ENCODE measurements at places on chromosomes 16 and 17. TPM values are rescaled to one million over a fixed set of nuclear protein-coding genes. Genes with fewer than 3 reads are reported as not detected.

CCDC40 gene
- 0.87 TPM for total RNA-seq

NXN gene
- 69.1 TPM for total RNA-seq

AATK gene
- total RNA-seq: 1.5 TPM

CCL7 gene
- total RNA-seq: not detected

CCL16 gene
- under 0.01 TPM for total RNA-seq

OR4D1 gene
- total RNA-seq: not detected

SYNGR3 gene
- 0.40 TPM for total RNA-seq

PDILT gene
- total RNA-seq: not detected

ALOX12 gene
- total RNA-seq: not detected

ALOX15B gene
- total RNA-seq: not detected

CMTM2 gene
- total RNA-seq: not detected

RNF166 gene
- 8.5 TPM for total RNA-seq

TRAF7 gene
- total RNA-seq: 63.9 TPM

SDK2 gene
- not detected for total RNA-seq

ASGR1 gene
- total RNA-seq: 28.8 TPM

ABAT gene
- total RNA-seq: 1.1 TPM

METTL2A gene
- total RNA-seq: 15.9 TPM

C1QTNF8 gene
- not detected for total RNA-seq

ABCC12 gene
- total RNA-seq: not detected

SLC16A5 gene
- 2.0 TPM for total RNA-seq

ADAM11 gene
- under 0.01 TPM for total RNA-seq

KRT25 gene
- not detected for total RNA-seq

NAE1 gene
- 32.5 TPM for total RNA-seq

CCL8 gene
- total RNA-seq: not detected

FADS6 gene
- not detected for total RNA-seq

KRTAP4-16 gene
- total RNA-seq: not detected

TSPAN10 gene
- total RNA-seq: 0.22 TPM

LRRC37A gene
- total RNA-seq: 2.6 TPM

NUDT21 gene
- total RNA-seq: 65.3 TPM

NPIPB8 gene
- not detected for total RNA-seq

CDH1 gene
- not detected for total RNA-seq

PRCD gene
- total RNA-seq: 0.20 TPM

ZNF263 gene
- 43.5 TPM for total RNA-seq

KRTAP4-6 gene
- not detected for total RNA-seq

DRC7 gene
- 0.20 TPM for total RNA-seq

YBX2 gene
- total RNA-seq: under 0.01 TPM

EVI2A gene
- total RNA-seq: 0.87 TPM

TPSG1 gene
- total RNA-seq: not detected

CD2BP2 gene
- 31.9 TPM for total RNA-seq

CD19 gene
- total RNA-seq: not detected

HBA2 gene
- not detected for total RNA-seq

CDH13 gene
- total RNA-seq: 14.5 TPM

KRTAP9-2 gene
- total RNA-seq: not detected

TMEM238L gene
- not detected for total RNA-seq

PTGES3L gene
- under 0.01 TPM for total RNA-seq

CLEC18B gene
- total RNA-seq: under 0.01 TPM

GPRC5C gene
- 0.22 TPM for total RNA-seq

MMP25 gene
- under 0.01 TPM for total RNA-seq

PERCC1 gene
- total RNA-seq: not detected

UNC13D gene
- 5.2 TPM for total RNA-seq

MFSD6L gene
- not detected for total RNA-seq

MAP2K4 gene
- 22.4 TPM for total RNA-seq

Measured in lung microvascular endothelial cell (primary cell).